ENCODE measurements at places on chromosomes 2 and 18. TPM values are rescaled to one million over a fixed set of nuclear protein-coding genes. Genes with fewer than 3 reads are reported as not detected.

DNA sequence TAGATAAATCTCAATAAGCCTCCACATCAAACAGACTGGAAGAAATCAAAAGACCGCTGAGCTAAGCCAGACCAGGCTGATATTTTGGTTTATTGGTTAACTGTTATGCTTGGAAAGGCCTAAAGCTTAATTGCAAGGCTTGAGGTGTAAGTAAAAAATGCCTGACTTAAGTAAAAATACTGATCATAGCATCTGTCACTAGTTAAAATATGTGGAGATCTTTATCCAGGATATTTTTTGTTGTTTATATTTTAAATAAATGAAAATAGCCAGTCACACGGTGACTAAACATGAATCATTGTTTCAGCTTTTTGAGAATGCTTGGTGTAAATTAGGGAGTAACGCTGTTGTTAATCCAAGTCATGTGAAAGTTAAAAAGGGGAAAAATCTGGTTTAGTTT lies 127.9 kb downstream of the THADA start:
- peak; percentile 91 for DNase-seq

DNA sequence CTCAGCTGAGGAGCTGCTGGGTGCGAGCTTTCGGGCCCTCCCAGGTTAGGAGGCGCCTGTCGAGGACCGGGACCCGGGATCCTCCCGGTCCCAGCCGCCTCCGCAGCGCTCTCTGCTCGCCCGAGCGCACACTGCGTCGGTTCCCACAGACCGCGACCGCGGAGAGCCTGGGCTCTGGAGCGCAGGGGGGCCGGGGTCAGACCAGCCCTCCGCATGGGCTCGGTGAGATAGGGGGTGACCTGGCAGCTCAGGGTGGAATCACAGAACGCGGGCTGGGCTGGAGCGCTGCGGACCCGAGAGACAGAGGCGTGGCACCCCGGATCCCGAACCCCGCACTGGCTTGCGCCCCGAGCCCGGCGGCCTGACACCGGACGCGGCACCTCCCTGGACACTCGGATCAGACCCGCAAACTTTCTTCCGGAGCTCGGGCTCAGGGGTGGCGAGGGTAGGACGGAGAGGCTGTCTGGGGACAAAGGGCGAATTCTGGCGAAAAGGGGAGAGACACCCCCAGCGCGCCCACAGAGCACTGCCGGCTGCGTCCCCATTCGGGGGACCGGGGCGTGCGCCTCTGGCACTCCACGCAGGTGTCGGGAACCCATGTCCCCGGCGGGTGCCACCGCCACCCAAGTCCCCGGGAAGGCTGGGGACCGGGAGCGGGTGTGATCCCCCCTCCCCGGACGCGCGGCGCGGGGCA lies 612 bp downstream of the DIPK1C start:
- DNase-seq, result no peak

DNA sequence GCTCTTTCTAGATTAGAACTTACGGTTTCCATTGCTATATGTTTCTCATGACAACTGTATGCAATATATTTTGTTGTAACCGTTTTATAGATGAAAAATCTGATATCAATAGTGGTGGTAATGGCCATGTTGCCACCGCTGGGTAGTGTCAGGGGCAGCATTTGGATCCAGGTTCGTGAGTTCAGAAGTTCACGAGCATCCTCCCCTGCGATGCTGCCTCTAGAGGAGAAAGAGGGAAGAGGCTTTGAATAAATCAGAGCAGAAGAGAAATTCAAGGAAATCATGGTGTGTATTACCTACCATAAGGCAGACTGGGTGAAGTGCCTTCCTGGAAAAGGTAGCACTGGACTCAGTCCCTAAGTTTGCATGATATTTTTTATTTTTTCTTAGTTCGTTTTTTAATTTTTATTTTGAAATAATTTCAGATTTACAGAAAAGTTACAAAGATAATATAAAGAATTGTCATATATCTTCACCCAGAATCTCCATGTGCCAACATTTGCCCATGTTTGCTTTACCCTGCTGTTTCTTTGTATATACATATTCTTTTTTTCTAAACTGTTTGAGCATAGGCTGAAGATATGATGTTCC lies 3.3 kb upstream of the ZBTB7C start:
- DNase-seq, result peak; percentile 26

- peak; percentile 94 for DNase-seq
These were observed 257.2 kb downstream of the SRBD1 start for GRCh38 chr2:45353879-45354278.

- no peak for DNase-seq
These were observed 5.4 kb downstream of the NEB start for GRCh38 chr2:151728804-151729414.

- DNase-seq, result no peak
These were observed 45.6 kb downstream of the LPIN2 start for GRCh38 chr18:2967357-2967756.

GRCh38 chr18:75045272-75045671 lies 163.7 kb downstream of the PTGR3 start:
- no peak for DNase-seq

DNA sequence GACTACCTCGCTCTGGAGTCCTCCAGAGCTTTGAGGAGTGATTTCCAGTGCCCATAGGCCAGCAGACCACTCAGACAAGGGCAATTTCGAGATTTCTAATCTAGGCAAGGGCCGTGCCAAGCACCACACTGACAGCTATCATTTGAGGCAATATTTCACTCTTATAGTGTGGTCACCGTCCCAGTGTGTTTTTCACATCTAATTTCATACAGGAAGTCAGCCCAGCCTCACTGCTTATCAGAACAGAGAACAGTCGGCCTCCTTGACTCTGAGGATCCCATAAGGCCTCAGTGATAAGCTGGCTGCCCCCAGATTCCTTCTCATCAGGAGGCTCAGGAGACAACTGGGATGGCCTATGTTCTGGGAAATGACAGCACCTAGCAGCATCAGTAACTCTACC lies 581 bp downstream of the CAPN14 start:
- DNase-seq, result no peak

- peak; percentile 56 for DNase-seq
These were observed 169.1 kb downstream of the ATAD2B start for GRCh38 chr2:23757686-23758433.

DNA sequence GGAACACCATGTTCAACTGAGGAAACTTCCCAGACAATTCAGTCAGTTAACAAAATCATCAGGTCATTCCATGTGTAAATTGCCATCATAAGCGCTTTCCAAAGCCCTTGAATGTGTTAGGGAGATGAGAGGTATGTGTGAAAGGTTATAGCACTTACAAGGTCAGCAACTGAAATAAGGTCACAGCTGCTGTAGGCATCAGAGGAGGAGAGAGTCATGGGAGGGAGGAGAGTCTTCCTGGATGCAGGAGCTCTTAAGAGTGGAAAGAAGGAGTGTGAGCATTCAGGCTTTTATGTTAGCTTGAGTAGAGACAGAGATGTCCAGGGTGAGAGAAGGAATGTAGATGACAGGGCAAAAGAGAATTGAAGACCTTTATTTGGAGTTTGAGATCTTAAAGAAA lies 67.0 kb downstream of the CAB39 start:
- DNase-seq, result no peak

DNA sequence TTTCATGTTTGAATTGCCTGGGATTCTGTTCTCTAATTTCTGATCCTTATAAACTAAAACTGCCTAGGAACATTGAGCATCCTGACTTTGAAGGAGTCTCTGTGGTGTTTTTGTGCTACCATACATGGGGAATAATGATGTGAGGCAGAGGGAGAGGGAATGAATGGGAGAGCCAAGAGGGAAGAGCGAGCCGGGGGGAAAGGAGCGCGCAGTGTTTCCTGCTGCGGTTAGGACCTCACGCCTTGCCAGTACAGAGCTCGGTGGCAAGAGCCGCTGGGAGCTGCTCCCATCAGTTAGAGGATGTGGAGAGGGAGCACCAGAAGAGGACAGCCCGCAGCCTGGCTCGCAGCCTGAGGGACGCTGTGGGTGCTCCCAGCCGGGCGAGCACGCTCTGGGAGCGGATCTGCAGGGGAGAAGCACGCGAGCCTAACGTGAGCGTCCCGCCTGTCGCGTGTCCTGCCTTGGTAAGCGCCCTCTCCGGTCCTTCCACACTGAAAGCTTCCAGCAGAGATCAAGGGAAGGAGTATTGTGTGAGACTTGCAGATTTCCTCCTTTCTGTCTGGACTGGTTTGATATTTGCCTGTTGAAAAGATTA lies 114.7 kb downstream of the FAM210A start:
- DNase-seq, result peak; percentile 23

DNA sequence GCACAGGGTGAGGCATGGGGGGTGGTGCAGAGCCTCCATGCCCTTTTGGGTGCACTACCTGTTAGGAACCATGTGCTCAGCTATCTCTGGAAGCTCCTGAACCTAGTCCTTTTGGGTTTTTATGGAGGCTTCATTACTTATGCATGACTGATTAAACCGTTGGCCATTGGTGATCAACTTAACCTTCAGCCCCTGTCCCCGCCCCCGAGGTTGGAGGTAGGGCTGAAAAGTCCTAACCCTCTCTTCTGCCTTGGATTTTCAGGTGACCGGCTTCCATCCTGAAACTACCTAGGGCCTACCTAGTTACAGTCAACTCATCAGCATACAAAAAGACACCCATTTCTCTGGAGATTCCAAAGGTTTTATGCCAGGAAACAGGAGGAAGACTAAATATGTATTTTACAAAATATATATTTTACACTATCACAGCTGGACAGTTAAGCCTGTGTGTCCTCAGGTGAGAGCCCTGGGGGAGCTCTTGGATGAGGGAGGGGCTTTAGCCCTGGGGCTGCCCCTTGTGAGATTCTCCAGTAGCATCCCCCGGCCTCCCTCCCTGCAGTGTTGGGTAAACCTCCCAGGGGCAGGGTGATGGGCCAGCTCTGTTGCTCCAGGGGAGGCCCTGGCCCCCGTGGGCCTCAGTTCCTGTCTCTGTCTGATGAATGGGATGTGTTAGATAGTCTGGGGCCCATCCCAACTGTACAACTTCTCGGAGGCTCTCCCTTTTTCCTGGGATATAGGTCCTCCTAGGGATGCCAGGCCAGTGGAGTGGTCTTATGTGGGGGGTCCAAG lies 24.1 kb downstream of the GLI2 start:
- DNase-seq, result no peak

DNA sequence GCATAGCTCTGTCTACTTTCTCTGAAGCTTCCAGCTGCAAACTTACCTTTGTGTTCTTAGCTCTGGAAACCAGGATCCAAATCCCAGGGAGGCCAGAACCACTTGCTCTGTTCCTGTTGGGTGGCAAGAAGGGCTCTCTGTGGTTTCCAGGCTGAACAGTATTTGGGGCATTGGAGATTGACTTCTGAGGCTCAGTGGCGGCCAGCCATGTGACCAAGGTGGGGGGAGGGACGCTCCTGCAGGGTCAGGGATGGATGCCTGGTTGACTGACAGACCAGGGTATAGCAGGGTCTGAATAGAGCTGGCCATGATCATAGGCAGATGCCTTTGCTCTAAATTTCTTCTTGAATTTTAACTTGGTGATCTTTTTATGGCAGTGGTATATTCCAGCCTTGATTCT lies 15.1 kb downstream of the SLC4A5 start:
- no peak for DNase-seq

- no peak for DNase-seq
These were observed 518 bp upstream of the NFU1 start for GRCh38 chr2:69437751-69438154.

DNA sequence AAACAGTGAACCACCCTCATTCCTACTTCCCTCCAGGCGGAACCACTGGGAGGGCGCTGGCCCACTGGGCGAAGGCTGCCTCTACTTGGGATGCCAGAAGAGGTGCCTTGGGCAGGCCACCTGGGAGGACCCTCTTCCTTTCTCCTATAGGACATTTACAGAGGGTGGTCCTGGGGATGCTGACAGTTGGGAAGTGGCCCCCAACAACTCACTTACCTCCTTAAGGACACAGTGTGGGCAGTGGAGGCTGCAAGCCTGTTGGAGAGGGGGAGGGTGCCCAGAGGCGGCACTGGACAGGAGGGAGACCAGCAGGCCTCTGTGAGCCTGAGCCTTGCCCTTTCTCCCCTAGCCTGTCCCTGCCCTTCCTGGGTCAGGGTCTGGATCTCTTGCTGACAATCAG lies 346.4 kb upstream of the HS6ST1 start:
- DNase-seq, result no peak

- no peak for DNase-seq
These were observed 653 bp upstream of the ANKAR start for GRCh38 chr2:189673661-189674373.

MYL1 gene
- not detected for total RNA-seq

CACNB4 gene
- total RNA-seq, result 0.43 TPM

ST6GAL2 gene
- 5.2 TPM for total RNA-seq

PASK gene
- 5.5 TPM for total RNA-seq

STPG4 gene
- 0.64 TPM for total RNA-seq

NR4A2 gene
- not detected for total RNA-seq

PLCL1 gene
- 0.64 TPM for total RNA-seq

ZAP70 gene
- total RNA-seq, result not detected

Data from fibroblast of villous mesenchyme (primary cell).